ENCODE measurements at places on chromosomes 1 and 21.

DNA sequence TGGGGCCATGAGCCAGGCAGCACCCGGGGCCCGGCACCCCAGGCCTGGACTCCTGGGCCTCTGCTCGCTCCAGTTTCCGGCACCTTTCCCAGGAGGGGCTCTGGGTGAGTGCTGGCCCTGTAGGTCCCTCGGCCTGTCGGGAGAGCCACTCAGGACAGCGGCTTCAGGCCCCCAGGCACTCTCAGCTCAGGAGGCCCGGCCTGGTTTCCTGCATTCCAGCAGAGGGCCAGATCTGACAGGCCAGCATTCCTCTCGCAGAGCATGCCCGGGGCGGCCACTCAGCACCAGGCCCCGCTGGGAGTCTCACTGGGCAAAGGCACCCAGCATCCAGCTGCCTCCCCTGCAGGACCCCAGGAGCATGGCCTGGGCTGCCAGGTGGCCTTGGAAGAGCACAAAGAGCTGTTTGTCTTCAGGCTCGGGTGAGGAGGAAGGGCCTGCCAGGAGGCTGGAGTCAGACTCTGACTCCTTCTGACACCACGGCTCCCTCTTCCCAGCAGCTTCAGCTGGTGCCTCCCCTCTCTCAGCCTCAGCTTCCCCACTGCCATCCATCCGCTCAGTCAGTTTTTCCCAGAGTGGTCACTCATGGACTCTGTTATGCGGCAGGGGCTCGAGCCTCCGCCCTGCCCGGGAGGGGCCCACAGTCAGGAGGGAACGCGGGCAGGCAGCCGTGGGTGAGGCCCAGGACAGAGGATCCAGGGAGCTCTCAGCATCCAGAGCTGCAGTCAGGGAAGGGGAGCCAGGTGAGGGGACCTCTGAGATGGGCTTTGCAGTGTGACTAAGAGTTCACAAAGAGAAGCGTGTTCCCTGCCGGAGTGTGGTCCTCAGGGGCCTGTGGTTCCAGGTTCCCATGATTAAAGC, 51.7 kb downstream of the WNT9A start:
- peak; percentile 59 for DNase-seq

DNA sequence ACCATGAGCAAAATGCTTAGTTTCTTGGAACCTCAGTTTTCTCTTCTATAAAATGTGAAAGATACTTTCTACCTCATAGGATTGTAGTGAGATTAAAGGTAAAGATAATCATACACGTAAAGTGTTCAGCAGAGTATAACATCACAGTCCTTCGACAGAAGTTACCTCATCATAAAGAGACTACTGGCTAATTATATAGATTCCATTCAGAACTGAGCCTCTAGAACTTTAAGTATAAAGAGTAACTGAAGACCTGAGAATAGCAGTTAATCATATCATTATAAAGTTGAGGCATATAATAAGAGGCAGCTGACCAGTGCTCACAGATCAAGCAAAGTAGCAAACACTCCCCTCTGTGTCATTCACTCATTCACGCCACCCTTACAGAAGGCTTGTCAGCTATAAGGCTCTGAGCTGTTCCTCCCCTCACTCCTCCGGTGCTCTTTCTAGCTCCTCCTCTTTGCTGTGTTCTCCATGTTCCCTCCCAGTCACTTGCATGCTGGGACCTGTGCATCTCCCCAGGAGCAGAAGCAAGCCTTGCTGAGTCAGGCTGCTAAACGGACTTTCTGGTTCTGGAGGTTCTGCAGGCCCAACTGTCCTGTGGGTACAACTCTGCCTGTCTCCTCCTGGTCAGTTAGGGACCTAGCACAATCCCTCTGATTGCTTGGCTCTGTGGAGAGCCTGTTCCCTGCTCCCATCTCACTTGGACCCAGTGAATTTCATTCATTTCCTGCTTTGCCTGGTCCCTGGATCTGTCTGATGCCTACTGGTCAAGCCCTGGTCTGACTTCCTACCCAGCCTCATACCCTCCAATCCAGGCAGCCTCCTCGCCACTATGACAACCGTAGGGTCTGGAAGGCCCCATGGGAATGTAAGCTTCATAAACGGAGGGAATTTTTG, 28.3 kb upstream of the LY9 start:
- DNase-seq: peak; percentile 23

DNA sequence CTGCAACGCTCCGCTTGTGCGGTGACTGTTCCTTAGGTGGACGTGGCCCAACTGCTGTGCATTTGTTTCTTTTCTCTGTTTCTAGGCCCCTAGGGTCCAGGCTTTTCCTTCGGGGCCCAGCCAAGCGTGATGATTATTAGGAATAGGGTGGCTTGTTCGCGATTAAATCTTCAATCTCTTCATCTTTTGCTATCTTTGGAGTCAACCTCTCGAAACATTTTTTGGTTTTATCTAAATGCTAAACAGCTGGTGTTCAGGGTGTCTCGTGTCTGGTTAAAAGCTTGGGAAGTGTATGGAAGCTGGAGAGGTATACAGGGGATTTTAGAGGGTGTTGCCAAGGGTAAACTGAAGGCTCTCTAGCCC, 844 bp upstream of the PLD5 start:
- no peak for DNase-seq

- peak; percentile 32 for DNase-seq
These were observed 37.1 kb upstream of the RAP1GAP start for GRCh38 chr1:21706151-21706835.

GRCh38 chr1:240589585-240590110, 22.3 kb downstream of the GREM2 start:
- DNase-seq: no peak

DNA sequence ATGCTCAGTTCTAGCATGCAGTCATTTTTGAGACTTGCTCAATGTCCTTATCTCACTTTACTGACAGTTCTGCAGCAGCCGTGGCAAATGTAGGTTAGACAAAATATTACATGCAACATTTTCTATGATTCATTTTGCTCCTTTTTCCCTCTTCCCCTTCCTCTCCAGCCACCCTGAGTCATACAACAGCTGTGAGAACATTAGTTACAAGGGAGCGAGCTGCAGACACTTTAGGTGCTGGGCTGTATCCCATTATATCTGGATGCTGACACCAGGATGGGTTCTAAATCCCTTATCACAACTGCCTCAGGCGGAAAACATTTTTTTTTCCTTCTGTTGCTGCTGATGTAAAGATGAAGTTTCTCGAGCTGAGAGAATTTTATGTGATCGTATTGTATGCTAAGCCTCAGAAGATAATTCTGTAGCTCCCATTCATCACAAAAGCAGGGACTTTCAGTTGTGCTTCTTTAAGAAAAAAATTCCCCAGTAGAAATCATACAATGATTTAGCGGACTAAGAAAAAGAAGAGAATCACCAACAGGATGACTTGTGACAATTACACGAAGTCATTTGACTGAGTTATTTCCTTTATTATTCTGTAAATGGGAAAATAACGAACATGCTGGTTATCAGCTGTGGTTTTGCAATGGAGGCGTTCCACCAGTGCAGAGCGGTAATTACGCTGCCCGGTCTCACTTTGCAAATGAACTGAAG, 345.0 kb downstream of the DISC1 start:
- DNase-seq: peak; percentile 21

DNA sequence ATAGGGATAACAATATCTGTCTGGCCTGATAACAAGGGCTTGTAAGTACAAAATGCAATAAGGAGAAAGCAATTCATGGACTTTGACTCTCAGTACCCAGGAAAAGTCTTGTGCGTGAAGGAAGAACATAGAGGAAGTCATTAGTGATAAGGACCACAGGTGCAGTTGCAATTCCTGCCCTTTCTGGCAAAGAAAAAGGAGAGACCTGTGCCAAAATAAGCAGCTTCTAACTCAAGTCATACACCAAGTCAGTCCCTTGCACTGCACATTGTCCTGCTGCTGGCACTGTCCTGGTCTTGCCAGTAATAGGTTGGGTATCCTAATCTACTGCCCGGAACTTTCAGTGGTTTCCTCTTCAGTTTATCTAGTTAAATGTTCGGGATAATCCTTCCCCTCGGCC, 14.8 kb upstream of the SOD1 start:
- DNase-seq: no peak

All from EH (cell line).